ENCODE measurements at places on chromosomes 1 and 21.
A peak's percentile ranks its signal among the peaks of the same experiment; 100 is the strongest.

GRCh38 chr1:7753641-7754040 is 17.5 kb upstream of the VAMP3 start:
- DNase-seq: no peak

DNA sequence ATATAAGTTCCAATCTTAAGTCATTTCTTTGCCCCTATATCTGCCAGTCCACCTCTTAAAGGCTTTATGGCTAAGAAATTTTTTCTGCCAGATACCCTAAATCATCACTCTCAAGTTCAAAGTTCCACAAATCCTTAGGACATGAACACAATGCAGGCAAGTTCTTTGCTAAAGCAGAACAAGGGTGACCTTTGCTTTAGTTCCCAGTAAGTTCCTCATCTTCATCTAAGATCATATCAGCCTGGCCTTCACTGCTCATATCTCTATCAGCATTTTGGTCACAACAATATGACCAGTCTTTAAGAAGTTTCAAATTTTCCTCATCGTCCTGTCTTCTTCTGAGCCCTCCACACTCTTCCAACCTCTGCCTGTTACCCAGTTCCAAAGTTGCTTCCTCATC is 402.2 kb upstream of the RUNX1 start:
- no peak for DNase-seq

- no peak for DNase-seq
These were observed 18.5 kb upstream of the A3GALT2 start for GRCh38 chr1:33339413-33339812.

GRCh38 chr21:43834146-43834905 is 30.7 kb upstream of the AGPAT3 start:
- DNase-seq: no peak

- peak; percentile 54 for DNase-seq
These were observed 9.5 kb upstream of the B3GALNT2 start for GRCh38 chr1:235513495-235514366.

GRCh38 chr1:35850051-35850450 is 33.0 kb upstream of the AGO1 start:
- DNase-seq: no peak

DNA sequence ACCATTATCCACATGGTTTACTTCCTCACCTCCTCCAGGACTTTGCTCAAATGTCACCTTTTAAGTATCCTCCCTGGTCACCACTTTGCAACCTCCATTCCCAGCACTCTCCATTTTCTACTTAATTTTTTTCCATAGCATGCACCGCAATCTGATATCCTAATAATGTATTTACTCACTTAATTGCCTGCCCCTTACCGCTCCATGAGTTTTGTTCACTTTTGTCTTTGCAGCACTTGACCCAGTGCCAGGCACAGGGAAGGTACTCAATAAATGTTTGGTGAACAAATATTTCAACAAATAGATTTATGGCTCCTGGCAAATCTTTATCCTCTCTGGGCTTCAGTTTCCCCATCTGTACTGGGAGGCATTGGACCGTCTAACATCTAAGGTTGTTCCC is 53.6 kb downstream of the UBE2T start:
- DNase-seq: peak; percentile 50

DNA sequence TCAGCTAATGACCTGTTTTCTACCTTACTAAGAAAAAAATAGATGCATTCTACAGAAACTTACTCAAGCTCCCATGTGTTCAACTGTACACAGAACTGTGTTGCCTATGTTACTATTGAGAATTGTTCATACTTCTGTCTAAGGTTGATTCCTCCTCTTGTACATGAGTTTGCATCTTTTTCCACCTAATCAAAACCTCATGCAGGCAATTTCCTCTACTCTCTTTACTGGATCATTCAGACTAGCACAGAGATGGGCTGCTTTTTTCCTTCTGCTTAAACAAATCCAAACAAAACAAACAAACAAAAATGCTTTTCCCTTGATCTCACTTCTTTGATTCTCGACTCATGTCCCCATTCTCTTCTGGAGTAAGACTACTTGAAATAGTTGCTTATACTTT is 58.8 kb upstream of the PTGFR start:
- no peak for DNase-seq
